Ascending aorta (tissue), 2 donors: ENCODE measurements at places on chromosomes 16 and 17.

DNA sequence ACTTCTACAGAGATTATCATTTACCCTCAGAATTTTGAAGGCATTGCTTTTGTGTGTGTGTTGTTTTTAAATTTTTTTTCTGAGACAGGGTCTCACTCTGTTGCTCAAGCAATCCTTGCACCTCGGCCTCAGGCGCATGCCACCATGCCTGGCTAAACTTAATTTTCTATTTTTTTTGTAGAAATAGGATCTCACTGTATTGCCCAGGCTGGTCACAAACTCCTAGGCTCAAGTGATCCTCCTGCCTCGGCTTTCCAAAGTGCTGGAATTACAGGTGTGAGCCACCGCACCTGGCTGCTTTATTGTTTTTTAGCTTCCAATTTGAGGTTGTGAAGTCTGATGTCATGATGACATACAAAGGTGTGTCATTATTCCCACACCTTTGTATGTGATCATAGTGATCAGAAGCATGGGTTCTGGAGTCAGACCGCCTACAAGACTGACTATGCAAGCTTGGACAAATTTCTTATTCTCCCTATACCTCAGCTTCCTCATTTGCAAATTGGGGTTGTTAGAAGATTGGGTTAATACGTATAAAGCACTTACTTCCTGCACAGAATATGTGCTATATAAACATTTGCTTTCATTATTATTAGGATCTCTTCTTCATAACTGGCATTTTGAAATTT lies 5.8 kb downstream of the SEPHS2 start:
- no peaks in the 10 kb centered on the region for H3K36me3 ChIP-seq
- H3K4me3 ChIP-seq, result no peak overlapping the region
- H3K27ac ChIP-seq, result no peak overlapping the region
- no peak for DNase-seq

GRCh38 chr16:68764862-68765261 lies 27.8 kb downstream of the CDH1 start:
- H3K27ac ChIP-seq, result no peak overlapping the region
- H3K4me1 ChIP-seq, result no peaks in the 10 kb centered on the region
- H3K4me3 ChIP-seq, result no peak overlapping the region
- DNase-seq, result no peak
- no peaks in the 10 kb centered on the region for H3K36me3 ChIP-seq

DNA sequence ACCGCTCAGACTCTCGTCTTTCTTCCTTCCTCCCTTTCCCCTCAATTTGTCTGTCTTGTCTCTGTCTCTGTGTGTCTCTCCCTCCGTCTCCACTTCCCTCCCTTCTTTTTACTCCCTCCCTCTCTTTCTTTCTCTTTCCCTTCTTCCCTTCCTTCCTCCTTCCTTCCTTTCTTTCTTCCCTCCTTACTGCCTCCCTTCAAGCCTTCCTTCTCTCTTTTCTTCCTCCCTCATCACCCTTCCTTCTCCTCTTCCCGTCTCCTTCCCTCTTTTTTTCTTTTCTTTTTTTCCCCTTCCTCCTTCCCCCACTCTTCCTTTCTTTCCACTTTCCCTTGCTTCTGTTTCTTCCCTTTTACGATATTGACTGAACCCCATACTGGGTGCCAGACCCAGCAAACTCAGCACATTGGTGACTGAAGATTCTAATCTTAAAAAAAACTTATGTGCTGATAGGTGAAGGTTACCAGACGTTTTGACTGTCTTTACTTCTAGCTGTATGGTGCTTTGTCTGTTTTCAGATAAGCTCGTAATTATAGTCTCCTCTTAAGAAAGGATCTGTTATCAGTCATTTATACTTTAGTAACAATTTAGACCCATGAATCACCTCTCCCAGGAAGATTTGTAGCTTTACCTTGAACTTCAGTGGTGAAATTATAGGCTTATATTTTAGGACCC lies 481 bp upstream of the BRD7 start:
- H3K27ac ChIP-seq, result peak overlapping the region; percentile 73
- H3K27me3 ChIP-seq, result no peaks in the 10 kb centered on the region
- H3K4me1 ChIP-seq, result peaks cover 42% of the 10 kb centered on the region

DNA sequence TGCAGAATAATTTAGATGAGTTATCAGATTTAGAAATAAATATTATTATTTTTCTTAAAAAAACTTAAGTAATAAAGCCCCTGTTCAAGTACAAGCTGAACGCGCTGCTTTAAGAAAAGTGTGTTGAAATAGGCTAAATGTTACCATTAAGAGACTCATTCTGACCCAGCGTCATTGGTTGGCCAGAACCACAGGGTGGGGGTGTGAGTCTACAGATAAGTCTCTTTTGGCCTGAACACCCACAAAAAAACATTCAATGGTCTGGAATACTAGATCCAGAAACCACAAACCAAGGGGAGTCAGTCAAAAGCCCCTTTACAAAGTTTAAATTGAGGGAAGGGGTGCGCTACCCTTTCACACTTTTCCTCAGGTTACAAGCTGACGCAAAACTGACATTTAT lies 776.1 kb downstream of the KCNJ2 start:
- no peak for DNase-seq
- H3K36me3 ChIP-seq, result no peaks in the 10 kb centered on the region
- no peaks in the 10 kb centered on the region for H3K4me1 ChIP-seq

DNA sequence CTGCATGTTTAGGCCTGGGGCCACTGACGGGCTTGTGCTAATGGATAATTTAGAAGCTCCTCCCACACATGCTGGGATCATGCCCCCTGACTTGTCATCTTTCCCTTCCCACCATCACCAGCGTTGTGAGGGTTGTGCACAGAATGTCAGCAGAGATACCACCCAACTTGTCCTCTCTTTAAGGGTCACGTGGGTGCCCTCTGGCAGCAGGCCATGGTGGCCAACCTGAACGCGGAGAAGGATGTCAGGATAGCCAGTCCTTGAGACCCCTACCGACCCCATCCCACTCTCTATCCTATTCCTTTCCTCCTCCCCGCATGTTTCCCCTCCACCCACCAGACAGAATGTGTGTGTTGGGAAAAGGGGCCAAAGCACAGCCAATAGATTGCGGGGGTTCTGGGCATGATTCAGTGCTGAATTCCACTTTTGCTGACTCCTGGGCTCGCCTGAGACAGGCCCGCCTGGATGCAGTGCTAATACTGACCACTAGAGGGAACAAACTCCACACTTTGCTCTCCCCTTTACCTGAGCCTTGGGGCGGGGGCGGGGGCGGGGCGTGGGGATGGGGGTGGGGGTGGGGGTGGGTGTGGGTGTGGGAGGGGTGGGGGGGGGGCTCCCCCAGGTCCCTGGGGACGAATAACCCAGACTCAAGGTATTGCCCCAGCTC lies at the start of gene GH2:
Gene GH2, minus strand, starts transcription at position 10 of the 667 bp plus-strand sequence. CDS start 143 bp downstream, outside the sequence.
- no peak within 1 kb of the TSS for H3K4me3 ChIP-seq
- no peak within 1 kb of the TSS for H3K27ac ChIP-seq
- H3K27me3 ChIP-seq, result no peaks in the 10 kb centered on the region
- H3K36me3 ChIP-seq, result no peaks in the 10 kb centered on the region

DNA sequence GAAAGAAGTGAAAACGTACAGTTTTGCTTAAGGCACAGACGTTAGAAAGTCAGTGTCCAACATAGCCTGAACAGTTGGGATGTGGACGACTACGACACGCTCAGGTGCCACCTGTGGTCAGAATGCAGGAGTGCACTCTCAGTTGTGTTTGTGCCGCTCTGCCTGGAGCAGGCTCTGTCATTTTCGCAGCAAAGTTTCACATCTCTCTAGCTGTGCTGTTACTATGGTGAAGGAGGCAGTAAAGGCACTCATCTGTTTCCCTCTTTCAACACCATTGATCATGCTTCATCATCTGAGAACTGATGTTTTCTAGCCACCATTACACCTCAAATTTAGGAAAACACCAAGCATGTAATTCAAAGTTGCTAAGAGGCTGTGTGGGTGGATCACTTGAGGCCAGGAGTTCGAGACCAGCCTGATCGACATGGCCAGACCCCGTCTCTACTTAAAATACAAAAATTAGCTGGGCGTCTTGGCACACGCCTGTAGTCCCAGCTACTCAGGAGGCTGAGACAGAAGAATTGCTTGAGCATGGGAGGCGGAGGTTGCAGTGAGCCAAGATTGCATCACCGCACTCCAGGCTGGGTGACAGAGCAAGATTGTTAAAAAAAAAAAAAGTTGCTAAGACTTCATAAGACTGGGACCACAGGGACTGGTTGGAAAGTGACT lies 44.9 kb upstream of the DNAJA2 start:
- H3K36me3 ChIP-seq, result no peaks in the 10 kb centered on the region
- no peak overlapping the region for H3K27ac ChIP-seq
- DNase-seq, result no peak
- no peaks in the 10 kb centered on the region for H3K27me3 ChIP-seq
- H3K4me1 ChIP-seq, result no peaks in the 10 kb centered on the region

DNA sequence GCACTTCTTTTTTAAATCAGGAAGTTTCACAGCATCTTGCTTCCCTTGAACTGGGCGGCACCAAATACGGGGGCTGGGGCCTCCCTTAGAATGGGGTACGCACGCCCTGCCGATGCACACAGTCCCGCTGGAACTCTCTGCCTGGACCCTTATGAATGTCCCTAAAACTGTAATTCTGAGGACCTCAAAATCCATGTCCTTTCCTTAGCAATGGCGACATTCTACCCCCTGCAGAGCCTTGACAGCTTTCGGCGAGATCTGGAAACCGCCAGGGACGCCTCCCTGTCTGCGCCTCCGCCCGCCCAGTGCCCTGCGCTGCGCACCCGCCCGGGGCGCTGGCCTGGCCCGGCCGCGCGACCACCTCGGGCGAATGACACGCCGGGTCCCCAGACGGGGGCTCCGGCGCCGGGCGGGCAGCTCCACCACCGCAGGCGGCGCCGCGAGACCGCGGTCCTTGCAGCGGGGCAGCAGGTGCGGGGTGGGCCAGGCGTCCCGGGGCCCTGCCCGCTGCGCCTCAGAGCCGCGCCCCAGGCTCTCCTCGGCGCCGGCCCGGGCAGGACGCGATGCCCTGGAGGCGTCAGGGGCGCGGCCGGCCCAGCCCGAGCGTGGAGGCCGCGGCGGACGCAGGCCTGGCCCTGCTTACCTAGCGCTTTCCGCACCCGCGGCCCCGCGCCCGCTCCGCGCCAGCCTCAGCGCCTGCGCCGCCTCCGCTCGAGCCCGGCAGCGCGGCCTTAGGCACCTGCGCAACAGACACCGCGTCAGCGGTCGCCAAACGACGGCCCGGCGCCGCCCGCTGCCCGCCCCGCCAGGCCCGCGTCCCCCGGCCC lies 548 bp downstream of the HAGH start:
- peaks cover 37% of the 10 kb centered on the region for H3K4me1 ChIP-seq
- H3K27me3 ChIP-seq, result no peaks in the 10 kb centered on the region
- H3K4me3 ChIP-seq, result peak overlapping the region; percentile 72
- H3K36me3 ChIP-seq, result peaks cover 20% of the 10 kb centered on the region
- H3K27ac ChIP-seq, result peak overlapping the region; percentile 72

DNA sequence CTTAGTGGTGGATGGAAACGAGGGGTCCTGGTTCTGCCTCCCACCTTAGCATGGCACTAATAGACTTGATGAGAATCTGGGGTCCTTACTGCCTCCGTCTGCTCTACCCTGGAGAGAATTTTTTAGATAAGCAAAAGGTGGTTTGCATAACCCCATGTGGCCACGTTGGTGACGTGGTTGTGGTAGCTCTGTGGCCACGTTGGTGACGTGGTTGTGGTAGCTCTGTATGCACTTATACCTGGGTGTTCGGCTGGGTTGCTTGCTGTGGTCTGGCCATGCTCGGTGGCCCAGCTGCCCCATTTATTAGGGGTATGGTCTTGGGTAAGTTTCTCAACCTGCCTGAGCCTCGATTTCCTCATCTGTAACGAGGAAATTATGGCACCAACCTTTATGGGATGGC lies 13.0 kb downstream of the SPIRE2 start:
- H3K4me3 ChIP-seq, result no peak overlapping the region
- H3K27ac ChIP-seq, result no peak overlapping the region
- DNase-seq, result no peak
- no peaks in the 10 kb centered on the region for H3K27me3 ChIP-seq
- H3K36me3 ChIP-seq, result no peaks in the 10 kb centered on the region

- no peak overlapping the region for H3K27ac ChIP-seq
- no peak overlapping the region for H3K4me3 ChIP-seq
- H3K36me3 ChIP-seq, result no peaks in the 10 kb centered on the region
- DNase-seq, result no peak
- H3K4me1 ChIP-seq, result peaks cover 9% of the 10 kb centered on the region
These were observed 2.6 kb upstream of the RASD1 start for GRCh38 chr17:17498606-17499301.

GRCh38 chr17:42530952-42531454 lies 5.0 kb upstream of the NAGLU start:
- H3K4me1 ChIP-seq, result peaks cover 8% of the 10 kb centered on the region
- no peak for DNase-seq
- H3K4me3 ChIP-seq, result no peak overlapping the region
- H3K27ac ChIP-seq, result peak overlapping the region; percentile 63
- H3K27me3 ChIP-seq, result no peaks in the 10 kb centered on the region
- no peaks in the 10 kb centered on the region for H3K36me3 ChIP-seq

GRCh38 chr17:40022497-40022896 lies 7.3 kb downstream of the CSF3 start:
- no peak for DNase-seq
- H3K27me3 ChIP-seq, result no peaks in the 10 kb centered on the region
- no peak overlapping the region for H3K27ac ChIP-seq
- peaks cover 61% of the 10 kb centered on the region for H3K36me3 ChIP-seq
- no peak overlapping the region for H3K4me3 ChIP-seq
- no peaks in the 10 kb centered on the region for H3K4me1 ChIP-seq

DNA sequence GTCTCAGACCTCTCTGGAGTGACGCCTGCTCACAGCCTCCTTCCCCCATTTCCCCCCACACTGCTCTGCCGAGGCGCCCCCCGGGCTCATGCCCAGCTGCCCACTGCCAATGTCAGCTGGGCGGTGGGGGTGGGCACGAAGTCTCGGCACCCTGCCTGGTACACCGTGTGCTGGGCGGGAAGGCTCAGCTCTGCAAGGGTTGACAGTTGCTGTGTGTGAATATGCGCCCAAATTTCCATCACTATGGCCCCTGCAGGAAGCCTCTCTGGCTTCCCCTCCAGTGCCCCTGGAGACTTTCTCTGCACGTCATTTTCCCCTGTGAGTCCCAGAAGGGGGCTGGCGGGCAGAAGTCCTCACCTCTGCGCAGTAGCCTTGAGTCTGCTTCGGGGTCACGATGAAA lies 11.6 kb upstream of the CAMKK1 start:
- no peak overlapping the region for H3K4me3 ChIP-seq
- no peak for DNase-seq
- H3K4me1 ChIP-seq, result no peaks in the 10 kb centered on the region
- no peaks in the 10 kb centered on the region for H3K36me3 ChIP-seq
- H3K27ac ChIP-seq, result no peak overlapping the region
- H3K27me3 ChIP-seq, result no peaks in the 10 kb centered on the region

DNA sequence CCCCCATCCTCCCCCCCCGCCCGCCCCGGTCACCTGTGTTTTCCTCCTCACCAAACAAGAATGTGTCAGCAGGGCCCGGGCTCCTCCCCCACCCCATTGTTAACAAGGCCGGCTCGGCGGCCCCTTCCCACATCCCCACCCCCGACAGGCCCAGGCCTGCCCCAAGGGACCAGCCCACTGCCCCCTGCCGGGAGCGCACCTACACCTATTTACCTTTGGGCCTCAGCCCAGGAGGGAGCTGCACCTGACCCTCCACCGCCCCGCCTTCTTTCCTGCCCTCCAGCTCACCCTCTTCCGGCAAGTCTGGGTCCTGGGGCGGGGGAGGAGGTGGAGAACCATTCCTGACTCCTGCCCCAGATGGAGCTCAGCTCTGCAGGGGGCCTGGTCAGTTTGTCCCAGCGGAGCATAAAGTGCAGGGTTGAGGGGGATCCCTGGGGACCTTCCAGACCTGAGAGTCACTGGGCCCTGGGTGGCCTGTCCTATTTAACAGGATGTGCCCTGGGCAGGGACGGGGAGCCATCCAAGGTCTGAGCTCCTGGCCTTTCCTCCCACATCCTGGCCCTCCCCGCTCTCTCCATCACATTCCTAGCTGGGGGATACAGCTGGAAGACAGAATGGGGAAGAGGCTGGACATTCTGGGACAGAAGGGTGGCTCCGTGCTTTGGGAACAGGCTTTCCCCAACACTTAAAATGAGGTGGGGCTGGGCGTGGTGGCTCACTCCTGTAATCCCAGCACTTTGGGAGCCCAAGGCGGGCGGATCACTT lies 8.3 kb downstream of the FOXJ1 start:
- no peaks in the 10 kb centered on the region for H3K4me1 ChIP-seq
- H3K27me3 ChIP-seq, result no peaks in the 10 kb centered on the region
- no peak for DNase-seq
- H3K27ac ChIP-seq, result no peak overlapping the region
